ENCODE measurements at places on chromosomes 5 and 9.

GRCh38 chr5:169176709-169177694 lies 123.9 kb downstream of the SLIT3 start:
- DNase-seq = no peak

DNA sequence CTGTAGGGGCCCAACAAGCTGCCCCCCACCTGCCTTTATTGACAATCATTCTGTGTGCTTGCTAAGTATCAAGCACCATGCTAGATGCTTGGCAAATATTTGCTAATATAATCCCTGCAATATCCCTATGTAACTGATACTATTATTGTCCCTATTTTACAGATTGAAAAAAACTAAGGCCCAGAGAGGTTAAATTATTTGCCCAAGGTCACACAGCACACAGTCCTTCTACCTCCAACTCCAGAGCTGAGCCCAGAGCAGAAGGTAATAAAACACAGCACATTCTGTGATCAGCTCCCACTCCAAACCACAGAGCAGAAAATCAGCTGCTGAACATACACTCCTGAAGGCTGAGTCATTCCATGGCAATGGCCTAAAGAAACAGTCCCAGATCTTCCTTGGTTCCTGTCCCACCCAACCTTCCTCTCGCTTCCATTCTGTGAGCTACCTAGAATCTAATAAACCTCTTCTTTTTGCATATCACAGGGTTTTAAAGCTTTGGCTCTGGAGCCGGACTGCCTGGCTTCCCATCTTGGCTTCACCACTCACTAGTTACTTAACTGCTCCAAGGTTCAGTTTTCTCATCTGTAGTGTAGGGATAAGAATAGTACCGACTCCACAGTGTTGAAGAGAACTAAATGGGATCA lies 66.7 kb upstream of the ADRA1B start:
- peak; percentile 84 for DNase-seq

- no peak for DNase-seq
These were observed 978.8 kb upstream of the DMAC1 start for GRCh38 chr9:8778356-8778755.

DNA sequence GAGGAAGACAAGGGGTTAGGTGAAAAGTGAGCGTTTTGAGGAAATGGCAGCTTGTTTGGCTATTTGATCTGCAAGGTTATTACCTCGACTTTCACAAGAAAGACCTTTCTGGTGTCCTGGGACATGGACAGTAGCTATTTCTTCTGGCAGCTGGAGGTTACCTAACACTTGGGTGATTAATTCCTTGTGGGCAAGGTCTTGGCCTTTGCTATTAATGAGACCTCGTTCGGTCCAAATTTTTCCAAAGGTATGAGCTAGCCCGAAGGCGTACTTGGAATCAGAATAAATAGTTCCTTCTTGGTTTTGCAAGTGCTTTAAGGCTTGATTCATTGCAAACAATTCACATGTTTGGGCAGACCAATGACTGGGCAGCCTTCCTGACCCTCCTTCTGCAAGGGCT lies 4.9 kb downstream of the GTF3C5 start:
- no peak for DNase-seq

GRCh38 chr5:54579591-54580295 lies 62.2 kb downstream of the SNX18 start:
- no peak for DNase-seq

- DNase-seq = peak; percentile 21
These were observed 102.8 kb downstream of the PLK2 start for GRCh38 chr5:58357121-58357520.

DNA sequence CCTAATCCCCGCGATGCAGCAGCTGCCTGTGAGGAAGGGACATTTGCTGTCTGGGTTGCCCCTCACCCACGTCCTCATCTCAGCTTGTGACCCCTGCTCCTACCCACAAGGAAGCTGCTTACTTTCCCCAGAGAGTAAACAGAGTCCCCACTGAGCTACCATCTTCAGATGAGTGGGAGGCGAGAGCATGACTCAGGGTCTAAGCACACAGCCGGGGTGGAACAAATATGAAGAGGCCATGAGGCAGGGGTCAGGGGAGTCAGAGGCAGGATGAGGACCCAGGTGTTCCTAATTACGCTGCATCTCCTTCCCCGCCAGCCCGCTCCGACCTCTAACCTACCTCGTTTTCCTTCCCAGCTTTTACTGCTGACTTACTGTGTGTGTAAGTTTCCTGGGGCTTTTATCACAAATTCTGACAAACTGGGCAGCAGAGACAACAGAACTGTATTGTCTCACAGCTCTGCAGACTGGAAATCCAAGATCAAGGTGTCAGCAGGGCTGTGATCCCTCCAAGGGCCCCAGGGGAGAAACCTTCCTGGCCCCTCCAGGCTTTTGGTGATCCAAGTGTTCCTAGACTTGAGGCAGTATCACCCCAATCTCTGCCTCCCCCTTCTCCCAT lies 94.0 kb upstream of the DNAH5 start:
- DNase-seq = peak; percentile 69

DNA sequence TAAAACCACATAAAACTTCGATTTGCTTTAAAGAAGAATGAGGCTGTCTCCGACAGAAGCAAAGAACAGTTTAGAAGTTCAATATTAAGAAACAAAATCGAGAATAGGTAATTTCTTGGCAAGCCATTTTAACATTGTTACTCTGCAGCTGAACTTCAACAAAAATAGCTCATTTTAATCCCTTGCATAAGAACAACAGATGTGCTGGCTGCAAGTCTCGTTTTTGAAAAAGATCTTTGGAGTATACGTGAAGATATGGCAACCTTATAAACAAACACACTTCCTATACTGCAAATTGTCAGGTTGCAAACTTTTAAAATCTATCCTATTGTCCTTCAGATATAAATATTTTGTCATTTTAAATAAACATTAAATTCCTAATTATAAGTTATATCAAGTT lies 71.5 kb downstream of the FBN2 start:
- no peak for DNase-seq

DNA sequence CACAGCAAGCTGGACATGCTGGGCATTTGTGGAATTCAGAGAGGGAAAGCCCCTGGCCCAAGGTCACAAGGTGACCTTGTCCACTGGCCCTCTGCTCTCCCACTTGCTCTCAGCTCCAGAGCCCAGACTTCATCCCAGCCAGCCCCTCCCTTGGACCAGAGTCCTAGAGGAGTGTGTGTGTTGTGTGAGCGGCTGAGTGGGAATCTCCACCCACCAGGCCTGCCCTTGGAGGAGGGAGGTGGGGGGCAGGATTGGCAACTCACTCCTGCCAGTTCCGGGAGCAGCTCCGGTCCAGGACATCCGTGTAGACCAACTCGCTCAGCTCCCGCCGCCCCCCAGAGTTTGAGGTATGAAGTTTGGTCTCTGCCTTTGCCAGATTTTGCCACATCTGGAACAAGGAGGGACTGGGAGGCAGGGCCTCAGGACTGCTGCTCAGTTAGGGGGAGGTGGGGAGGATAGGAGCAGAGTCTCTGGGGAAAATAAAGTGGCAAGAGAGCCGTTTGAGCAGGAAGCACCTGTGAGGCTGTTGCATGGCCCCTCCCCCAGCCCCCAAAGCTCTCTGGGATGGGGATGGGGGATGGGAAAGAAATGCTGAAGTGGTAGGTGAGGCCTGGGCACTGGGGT lies 1.4 kb downstream of the MZB1 start:
- peak; percentile 58 for DNase-seq

DNA sequence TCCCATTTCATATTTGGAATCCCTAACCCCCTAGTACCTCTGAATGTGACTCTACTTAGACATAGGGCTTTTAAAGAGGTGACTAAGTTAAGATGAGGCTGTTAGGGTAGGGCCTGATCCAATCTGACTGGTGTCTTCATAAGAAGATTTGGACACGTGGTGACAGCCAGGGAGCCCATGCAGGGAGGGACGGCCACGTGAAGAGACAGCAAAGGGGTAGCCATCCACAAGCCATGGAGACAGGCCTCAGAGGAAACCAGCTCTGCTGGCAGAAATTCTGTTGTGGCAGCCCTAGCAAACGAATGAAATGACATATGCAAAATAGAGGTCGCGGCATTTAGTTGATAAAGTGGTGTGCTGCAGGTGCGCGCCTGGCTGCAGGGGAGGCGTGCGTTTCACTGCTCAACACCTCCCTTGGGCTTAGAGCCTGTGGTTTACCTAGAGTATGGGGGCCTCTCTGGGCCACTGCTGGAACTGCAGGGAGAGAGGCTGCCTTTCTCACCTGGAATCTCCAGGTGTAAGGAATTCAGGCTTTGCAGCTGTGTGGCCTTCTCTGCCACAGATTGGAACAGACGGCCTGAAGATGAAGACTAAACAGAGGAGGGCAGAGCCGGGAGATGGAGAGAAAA lies 7.1 kb upstream of the AFAP1L1 start:
- no peak for DNase-seq

GRCh38 chr5:154363411-154363810 lies 82.4 kb upstream of the SAP30L start:
- no peak for DNase-seq

DNA sequence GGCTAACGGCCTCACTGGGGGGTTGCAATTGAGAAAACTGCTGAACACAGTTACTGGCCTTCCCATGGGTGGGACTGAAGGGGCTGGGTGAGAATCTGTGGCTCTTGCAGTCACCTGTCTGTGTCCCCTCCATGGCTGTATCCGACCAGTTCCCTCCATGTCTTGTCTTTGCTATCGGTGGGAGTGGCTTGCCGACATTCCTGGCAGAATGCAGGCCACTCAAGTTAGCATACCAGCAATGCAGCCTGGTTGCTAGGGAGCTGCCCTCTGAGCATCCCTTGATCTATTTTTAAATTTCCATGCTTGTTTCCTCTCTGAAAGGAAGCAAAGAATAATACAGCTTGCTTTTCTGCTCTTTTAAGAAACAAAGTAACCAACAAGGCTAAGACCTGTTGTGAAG lies 1509.7 kb upstream of the WWC1 start:
- DNase-seq = no peak

- DNase-seq = peak; percentile 60
These were observed 21.2 kb downstream of the SPATA31D3 start for GRCh38 chr9:81964218-81965171.

- DNase-seq = peak; percentile 14
These were observed 666 bp downstream of the PPARGC1B start for GRCh38 chr5:149730620-149731331.

DNA sequence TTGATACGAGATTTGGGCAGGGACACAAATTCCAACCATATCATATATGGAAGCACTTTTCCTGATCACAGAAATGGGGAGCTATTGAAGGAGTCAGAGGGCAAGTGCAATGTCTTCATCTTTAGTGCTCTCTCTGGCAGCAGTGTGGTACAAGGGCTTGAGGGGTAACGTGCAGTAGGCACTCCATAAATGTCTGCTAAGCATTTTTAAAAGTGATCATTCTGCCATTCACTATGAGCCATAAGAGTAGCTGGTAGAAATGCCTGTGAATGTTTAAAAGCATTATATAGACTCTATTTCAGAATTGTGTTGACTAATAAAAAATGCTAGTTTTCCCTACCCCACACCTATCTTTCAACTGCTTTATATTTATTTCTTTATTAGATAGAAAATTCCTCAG lies 61.1 kb upstream of the DHFR start:
- no peak for DNase-seq

GRCh38 chr5:159782197-159782994 lies 133.9 kb upstream of the ADRA1B start:
- DNase-seq = no peak

GRCh38 chr9:124321935-124322334 lies 64.2 kb downstream of the NEK6 start:
- no peak for DNase-seq

DNA sequence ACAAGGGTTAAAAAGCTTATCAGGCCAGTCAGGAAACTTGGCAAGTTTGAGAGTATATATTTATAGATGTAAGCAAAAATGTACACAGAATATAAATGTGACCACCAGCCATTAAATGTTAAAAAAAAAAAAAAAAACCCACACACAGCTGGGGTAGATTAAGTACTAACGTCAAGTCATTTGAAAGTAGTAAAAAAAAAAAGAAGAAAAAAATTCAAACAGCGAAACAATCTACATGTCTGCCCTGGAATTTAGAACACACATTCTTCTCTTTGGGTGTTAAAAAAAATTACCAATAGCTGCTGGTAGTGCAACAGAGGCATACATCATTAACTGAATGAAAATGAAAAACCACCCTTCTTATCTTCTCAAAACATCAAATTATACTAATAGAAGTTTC lies 269.7 kb downstream of the MLLT3 start:
- no peak for DNase-seq

- DNase-seq = no peak
These were observed 43.7 kb downstream of the FGF18 start for GRCh38 chr5:171462928-171463861.

DNA sequence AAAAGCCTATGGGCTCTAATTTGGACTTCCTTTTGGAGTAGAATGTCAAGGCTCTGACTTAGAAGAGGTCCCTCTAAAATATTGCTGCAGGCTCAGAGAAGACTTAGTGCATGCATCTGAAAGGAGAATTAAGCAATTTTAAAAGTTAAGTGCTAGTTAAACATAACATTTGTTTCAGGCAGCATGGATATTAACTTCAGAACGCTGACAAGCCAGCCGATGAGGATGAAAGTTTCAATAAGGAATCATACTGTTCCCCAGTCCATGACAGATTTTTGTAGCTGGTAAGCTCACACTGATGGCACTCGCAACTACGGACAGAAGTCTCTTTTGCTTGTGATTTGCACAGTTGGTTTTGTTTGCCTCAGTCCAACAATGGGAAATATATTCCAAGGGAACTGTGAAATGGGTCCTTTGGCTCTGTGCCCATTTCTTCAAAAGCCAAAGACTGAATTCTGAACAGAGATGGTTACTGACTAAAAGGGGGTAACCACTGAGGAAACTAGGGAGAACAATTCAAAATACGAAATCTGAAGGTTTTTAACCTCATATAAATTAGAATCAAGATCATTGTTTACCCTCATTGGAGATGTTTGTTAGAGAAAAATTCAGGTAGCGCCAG lies 47.6 kb downstream of the DCP2 start:
- no peak for DNase-seq

- no peak for DNase-seq
These were observed 298.3 kb downstream of the BNC2 start for GRCh38 chr9:16572005-16572734.

GRCh38 chr5:121962958-121963357 lies 1.2 kb downstream of the SRFBP1 start:
- no peak for DNase-seq

- peak; percentile 74 for DNase-seq
These were observed 5.0 kb downstream of the RELL2 start for GRCh38 chr5:141641634-141642267.

DNA sequence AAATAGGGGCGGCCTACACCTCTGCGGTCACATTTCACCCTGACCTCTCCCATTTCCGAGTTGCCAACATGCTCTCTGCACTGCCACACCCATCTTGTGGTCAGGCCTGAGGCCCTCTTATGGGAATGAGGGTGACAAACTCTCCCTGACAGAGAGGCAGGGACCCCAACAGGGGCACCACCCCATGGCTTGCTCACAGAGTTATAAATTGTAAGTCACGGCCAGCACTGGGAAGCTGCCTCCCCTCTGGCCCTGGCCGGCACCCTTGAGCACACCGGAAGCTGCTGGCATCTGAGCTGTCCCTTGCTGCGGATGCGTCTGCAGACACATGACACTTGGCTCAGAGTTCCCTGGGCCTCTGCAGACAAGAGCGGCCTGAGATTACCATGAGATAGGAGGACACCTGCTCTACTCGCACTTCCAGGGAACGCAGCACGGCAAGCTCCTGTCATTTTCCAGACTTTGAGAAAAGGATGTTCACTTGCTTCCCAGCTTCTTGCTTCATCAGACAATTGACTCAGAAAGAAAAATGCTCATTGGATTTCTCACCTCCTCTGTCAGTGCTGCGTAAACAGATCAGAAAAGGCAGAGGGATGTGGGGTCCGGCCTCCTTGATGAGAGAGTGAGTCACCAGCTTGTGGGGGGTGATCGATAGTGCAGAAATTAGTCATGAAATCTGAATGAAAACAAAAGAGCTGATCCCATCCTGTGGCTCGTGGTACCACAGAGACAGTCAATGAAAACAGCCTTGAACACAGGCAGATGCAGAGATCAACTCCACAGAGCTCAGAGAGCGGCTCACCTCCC lies 269.8 kb downstream of the SYK start:
- DNase-seq = peak; percentile 86

All from AG08395 (cell line).